ENCODE measurements at places on chromosomes 2 and 18.

DNA sequence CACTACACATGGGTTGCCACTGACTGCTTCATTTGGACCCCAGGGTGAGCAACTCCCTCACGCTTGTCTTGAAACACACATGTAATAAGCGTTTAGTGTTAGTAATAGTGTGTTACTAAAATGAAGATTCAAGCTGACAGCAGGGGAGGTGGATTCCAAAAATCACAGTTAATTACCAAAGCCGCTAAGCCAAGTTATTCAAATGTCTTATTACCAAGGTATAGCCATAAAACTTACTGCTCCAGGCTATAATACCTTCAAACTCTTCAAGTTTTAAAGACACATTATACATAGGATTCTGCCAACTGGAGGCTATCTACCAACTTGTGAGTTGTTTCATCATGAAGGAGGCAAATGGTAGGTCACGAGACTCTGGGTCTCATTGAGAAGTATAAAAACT is 2.9 kb downstream of the LPIN2 start:
- H3K4me1 ChIP-seq, result peaks cover 56% of the 10 kb centered on the region
- no peaks in the 10 kb centered on the region for H3K27me3 ChIP-seq
- DNase-seq, result no peak
- H3K36me3 ChIP-seq, result peaks cover 27% of the 10 kb centered on the region
- no peak overlapping the region for H3K27ac ChIP-seq

DNA sequence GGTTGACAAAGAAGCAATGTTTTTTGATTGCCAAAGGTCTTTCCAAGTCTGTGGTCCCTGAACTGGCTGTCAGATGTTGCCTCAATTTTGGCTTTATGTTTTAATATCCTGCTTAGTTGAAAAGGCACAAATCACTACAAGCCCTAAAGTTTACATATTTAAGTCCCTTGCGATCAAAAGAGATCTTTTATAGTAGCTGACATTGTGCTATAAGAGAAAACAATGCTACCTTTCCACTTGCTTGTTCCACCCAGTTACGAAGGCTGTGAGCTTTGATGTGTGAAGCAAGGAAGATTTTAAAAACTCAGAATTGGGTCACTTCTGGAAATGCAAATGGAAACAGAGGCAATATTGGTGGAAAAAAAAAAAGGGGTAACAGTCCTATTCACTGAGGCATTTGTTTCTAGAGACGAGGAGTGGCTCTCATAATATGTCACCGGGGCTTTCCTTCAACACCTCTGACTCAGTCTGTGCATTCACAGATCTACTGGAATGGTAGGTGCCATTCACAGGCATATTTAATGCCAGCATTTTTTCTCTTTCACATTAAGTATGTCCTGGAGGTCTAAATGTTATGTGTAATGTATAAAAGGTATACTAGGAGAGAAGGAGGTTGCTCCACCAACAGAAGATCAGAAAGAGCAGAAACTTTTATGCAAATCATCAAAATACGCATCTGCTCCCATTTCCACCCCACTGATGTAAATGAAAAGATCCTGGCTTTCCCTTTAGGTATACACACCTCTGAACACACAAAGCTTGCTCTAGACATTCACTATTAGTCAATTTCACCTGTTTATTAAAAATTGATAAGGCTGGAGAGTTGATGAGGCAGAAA is 91.8 kb downstream of the TGIF1 start:
- no peaks in the 10 kb centered on the region for H3K36me3 ChIP-seq
- H3K27me3 ChIP-seq, result peaks cover 3% of the 10 kb centered on the region
- H3K27ac ChIP-seq, result no peak overlapping the region
- no peaks in the 10 kb centered on the region for H3K4me1 ChIP-seq
- no peak for DNase-seq

GRCh38 chr18:44548291-44549221 is 132.1 kb upstream of the SETBP1 start:
- H3K27me3 ChIP-seq, result no peaks in the 10 kb centered on the region
- no peak overlapping the region for H3K4me3 ChIP-seq
- peaks cover 3% of the 10 kb centered on the region for H3K4me1 ChIP-seq
- DNase-seq, result no peak
- H3K36me3 ChIP-seq, result no peaks in the 10 kb centered on the region
- no peak overlapping the region for H3K27ac ChIP-seq

GRCh38 chr18:14948163-14948540 is 200.2 kb downstream of the ANKRD30B start:
- H3K27me3 ChIP-seq, result no peaks in the 10 kb centered on the region
- no peak for DNase-seq
- no peaks in the 10 kb centered on the region for H3K36me3 ChIP-seq
- H3K4me3 ChIP-seq, result no peak overlapping the region

GRCh38 chr2:34570266-34570872 is 971.3 kb upstream of the FAM98A start:
- H3K4me3 ChIP-seq, result no peak overlapping the region
- no peak overlapping the region for H3K27ac ChIP-seq
- no peaks in the 10 kb centered on the region for H3K27me3 ChIP-seq
- no peaks in the 10 kb centered on the region for H3K4me1 ChIP-seq
- no peaks in the 10 kb centered on the region for H3K36me3 ChIP-seq

- no peaks in the 10 kb centered on the region for H3K36me3 ChIP-seq
- no peak overlapping the region for H3K27ac ChIP-seq
- H3K4me1 ChIP-seq, result peaks cover 24% of the 10 kb centered on the region
- peaks cover 32% of the 10 kb centered on the region for H3K27me3 ChIP-seq
- DNase-seq, result no peak
Observed at GRCh38 chr2:176488431-176488830, 219.2 kb downstream of the MTX2 start.

DNA sequence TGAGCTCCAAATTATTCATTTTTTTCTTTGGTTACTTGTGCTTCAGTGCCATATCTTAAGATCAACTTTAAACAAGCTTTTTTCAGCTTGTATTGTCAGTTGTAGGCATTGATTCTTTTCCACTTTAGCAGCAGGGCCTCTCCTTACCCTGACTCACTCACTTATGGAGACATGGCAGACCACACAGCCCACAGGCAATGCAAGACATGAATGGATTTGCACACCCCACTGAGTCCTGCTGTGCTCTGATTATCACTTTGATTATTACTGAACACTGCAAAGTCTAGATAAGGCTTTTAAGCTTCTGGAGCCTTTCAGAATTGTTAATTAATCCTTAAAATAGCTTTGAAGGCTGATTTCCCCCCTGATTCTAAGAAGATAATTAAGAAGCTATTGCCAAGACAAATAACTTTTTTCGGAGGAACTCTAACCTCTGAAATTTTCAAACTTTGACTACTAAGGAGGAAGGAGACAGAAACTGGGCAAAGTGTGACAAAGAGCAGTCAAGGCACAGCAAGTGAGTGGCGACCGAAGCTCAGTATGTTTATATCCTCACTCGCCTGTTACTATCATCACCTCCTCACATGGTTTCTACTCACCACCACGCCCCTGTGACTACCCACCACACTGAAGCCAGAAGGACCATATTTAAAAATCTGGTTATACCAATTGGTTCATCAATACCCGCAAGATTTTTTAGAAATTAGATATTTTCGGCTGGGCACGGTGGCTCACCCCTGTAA is 43.3 kb downstream of the CACNB4 start:
- H3K27me3 ChIP-seq, result no peaks in the 10 kb centered on the region
- no peak for DNase-seq
- no peaks in the 10 kb centered on the region for H3K36me3 ChIP-seq
- H3K27ac ChIP-seq, result no peak overlapping the region

- H3K27me3 ChIP-seq, result no peaks in the 10 kb centered on the region
- H3K36me3 ChIP-seq, result peaks cover 19% of the 10 kb centered on the region
- H3K4me1 ChIP-seq, result peaks cover 77% of the 10 kb centered on the region
Observed at GRCh38 chr2:160353166-160353565, 140.4 kb downstream of the RBMS1 start.

- H3K27me3 ChIP-seq, result peaks cover 63% of the 10 kb centered on the region
- no peak overlapping the region for H3K4me3 ChIP-seq
- no peak for DNase-seq
- H3K27ac ChIP-seq, result no peak overlapping the region
- no peaks in the 10 kb centered on the region for H3K36me3 ChIP-seq
Observed at GRCh38 chr2:36360063-36360462, 4.5 kb downstream of the CRIM1 start.

DNA sequence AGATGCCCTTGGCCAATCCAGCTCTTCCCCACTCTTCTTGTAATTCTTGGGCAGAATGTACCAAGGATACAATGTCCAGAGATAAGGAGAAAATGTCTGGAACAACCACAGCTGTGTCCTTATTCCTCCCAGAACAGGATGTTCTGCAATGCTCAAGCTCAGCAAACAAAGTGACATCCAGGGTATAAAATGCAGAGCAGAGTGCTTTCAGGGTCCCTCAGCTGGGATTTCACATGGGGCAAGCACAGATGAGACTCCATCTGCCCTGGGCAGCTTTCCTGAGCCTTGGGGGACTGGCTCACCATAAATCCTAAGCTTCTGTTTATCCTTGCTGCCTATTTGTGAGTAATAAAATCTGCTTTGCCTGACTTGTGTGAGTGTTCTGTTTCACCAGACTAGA is 127.4 kb downstream of the VAPA start:
- H3K27me3 ChIP-seq, result peaks cover 8% of the 10 kb centered on the region
- no peak for DNase-seq
- H3K36me3 ChIP-seq, result no peaks in the 10 kb centered on the region
- no peak overlapping the region for H3K4me3 ChIP-seq
- peaks cover 2% of the 10 kb centered on the region for H3K4me1 ChIP-seq

GRCh38 chr18:58303363-58303762 is 259.3 kb downstream of the NEDD4L start:
- H3K27me3 ChIP-seq, result no peaks in the 10 kb centered on the region
- H3K27ac ChIP-seq, result no peak overlapping the region
- DNase-seq, result no peak
- H3K4me3 ChIP-seq, result peak overlapping the region; percentile 43

DNA sequence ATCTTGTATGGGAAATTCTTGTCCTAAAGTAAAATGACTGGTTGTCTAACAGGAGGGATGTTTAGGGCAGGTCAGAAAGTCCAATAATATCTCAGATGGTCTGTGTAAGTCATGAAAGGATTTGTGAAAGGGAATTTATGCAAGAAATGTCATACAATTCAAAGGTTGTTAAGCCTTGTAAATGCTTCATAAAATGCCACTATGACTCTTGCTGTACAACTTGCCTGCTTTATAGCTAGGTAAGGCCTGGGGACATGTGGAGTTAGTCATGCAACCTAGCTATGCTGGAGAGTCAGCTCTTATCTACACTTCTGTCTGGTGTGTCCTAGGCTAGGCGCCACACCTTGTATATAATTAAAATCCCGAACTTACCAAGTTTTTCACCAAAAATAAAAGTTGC is 36.9 kb upstream of the VWA3B start:
- H3K4me1 ChIP-seq, result no peaks in the 10 kb centered on the region
- H3K36me3 ChIP-seq, result peaks cover 4% of the 10 kb centered on the region
- no peak overlapping the region for H3K27ac ChIP-seq
- DNase-seq, result no peak

DNA sequence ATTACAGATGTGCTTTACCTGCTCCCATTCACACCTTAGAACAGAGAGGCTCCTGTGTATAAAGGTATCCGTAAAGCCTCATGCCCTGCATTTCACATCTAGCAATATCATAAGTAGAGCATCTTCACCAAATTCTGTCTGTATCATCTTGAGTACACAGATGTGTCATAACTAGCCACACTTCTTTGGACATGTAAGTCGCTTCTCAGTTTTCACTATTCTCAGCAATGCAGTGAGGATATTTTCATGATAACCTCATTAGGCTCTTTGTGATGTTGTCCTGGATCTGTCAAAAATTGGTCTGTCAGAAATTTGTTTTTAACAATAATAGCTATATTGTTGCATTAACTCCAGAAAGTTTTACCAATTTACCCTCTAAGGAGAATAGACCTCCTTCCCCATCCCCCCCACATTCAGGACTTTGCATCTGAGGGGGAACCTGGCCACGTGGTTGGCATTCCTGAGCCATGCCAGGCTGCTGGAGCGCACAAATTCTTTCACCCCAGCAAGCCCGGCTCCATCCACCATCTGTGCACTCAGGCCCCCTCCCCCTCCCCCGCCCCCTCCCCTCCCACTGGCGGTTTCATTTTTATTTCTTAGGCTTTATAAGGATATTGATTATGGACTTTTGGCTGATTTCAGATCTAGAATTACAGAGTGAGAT is 34.1 kb downstream of the AGAP1 start:
- no peaks in the 10 kb centered on the region for H3K4me1 ChIP-seq
- no peak overlapping the region for H3K27ac ChIP-seq
- no peaks in the 10 kb centered on the region for H3K27me3 ChIP-seq
- no peaks in the 10 kb centered on the region for H3K36me3 ChIP-seq
- no peak overlapping the region for H3K4me3 ChIP-seq

- H3K4me3 ChIP-seq, result no peak overlapping the region
- no peaks in the 10 kb centered on the region for H3K4me1 ChIP-seq
- peaks cover 15% of the 10 kb centered on the region for H3K36me3 ChIP-seq
- no peak overlapping the region for H3K27ac ChIP-seq
- DNase-seq, result no peak
- peaks cover 28% of the 10 kb centered on the region for H3K27me3 ChIP-seq
Observed at GRCh38 chr2:239712755-239713154, 311.9 kb upstream of the HDAC4 start.
